ENCODE measurements at places on chromosomes 6 and 20.

- DNase-seq, result no peak
Observed at GRCh38 chr6:108242721-108243120, 18.1 kb downstream of the SNX3 start.

GRCh38 chr6:51137777-51138176, 319.1 kb downstream of the TFAP2B start:
- DNase-seq, result no peak

DNA sequence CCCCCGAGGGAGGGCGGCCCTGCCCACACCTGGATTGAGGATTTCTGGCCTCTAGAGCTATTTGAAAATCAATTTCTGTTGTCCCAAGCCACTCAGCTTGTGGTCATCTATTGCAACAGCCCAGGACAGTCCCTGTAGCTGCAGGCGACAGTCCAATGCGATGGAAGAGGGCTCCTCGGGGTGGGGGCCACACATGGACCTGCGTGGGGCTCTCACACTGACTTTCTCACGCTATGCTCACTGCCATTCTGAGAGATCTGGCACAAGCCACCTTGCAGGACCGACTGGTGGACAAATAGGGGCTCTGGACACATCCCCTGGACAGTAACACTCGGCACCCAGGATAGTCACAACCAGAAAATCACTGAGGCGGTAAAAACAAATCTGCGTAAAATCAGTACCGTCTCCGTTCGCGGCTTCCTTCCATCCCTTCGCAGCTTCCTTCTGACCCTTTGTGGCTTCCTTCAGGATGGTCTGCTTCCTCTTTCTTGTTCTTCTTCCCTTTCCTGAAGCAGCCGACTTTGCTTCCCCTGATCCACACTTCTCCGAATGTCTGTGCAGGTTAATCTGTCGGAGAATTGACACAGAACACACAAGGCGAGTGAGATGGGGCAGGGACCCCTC, 21.8 kb downstream of the CTCFL start:
- DNase-seq, result no peak

DNA sequence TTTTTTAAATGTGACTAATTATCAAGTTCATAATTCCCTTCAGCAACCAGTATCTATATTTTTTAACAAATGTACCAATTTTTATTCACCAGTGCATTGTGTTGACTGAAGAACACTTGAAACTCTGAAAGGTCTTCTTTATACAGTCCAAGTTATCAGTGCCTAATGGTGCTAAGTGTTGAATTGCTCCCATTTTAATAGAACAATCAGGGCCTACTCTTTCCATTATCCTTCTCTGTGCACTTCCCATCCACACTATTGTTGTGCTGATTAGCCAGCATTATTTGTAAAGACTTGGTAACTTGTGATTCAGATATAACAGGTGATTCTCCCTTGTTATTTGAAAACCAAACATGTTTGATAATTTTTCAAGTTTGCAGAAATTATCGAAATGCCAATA, 1209.7 kb upstream of the MAP3K7 start:
- no peak for DNase-seq

GRCh38 chr6:169292338-169293124, 38.9 kb upstream of the THBS2 start:
- DNase-seq, result no peak

GRCh38 chr6:130671577-130671976, 155.6 kb upstream of the SMLR1 start:
- no peak for DNase-seq

GRCh38 chr20:308427-309038, 11.2 kb downstream of the ZCCHC3 start:
- no peak for DNase-seq

- no peak for DNase-seq
Observed at GRCh38 chr6:4185419-4185818, 50.0 kb upstream of the ECI2 start.

DNA sequence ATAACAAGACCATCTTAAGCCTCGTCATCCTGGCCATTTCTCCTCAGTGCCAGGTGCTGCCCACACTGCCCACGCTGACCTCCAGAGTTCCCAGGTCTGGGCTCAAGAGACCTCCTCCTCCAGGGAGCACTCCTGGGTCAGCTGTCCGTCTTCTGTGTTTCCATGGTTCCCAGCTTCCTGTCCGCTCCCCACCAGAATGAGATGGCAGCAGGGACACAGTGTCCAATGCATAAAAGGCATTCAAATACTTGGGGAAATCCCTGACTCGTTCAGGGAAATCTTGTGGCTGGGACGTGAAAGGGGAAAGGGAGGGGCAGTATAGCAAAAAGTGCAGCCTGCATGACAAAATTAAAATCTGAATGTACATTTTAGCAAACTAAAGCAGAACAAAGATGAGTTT, 54.3 kb downstream of the SLC23A2 start:
- DNase-seq, result no peak

DNA sequence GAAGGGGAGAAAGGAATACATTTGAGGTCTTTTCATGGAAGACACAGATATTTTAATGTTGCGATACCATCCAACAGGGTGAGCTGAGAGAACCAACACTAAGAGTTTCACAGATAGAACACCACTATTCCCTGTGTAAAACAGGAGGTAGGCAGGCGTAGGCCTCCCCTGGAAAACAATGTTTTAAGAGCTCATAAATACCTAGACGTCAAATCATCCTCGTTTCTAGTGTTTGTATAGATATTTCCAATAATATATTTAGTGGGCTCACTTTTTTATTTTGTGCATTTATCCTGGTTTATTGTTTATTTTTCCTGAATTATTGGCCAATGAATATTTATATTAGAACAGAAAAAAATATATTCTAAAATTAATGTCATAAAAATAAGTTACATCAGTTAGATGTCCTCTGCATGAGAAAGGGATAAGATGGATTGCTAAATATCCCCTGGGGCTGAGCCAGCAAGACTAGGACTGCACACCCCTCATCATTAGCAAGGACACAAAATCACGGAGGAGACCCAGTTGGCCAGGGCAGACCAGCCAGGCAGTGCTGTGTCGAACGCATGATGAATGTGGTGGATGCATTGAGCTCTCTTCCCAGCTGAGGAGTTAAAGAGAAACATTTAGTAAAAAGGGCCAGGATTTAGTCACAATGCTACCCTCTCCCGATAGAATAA, 380.5 kb downstream of the C6orf118 start:
- no peak for DNase-seq

DNA sequence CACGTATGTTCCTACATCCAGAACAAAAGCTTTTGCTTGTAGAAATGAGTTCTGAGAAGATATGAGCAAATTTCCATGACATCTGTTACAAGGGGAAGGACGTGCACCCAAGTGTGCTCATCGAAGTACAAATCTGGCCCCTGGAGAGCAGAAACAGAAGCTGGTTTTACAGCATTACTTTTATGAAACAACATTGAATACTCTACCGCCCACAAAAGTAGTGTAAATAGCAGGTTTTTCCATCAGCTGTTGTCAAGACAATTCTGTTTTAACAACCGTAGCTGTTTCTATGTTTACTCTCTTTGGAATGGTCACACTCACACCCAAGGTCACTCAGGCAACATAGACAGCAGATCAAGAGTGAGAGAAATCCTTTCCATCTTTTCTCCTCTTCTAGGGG, 114.2 kb upstream of the SSTR4 start:
- DNase-seq, result no peak

GRCh38 chr6:43785220-43785752, 15.3 kb downstream of the VEGFA start:
- no peak for DNase-seq

DNA sequence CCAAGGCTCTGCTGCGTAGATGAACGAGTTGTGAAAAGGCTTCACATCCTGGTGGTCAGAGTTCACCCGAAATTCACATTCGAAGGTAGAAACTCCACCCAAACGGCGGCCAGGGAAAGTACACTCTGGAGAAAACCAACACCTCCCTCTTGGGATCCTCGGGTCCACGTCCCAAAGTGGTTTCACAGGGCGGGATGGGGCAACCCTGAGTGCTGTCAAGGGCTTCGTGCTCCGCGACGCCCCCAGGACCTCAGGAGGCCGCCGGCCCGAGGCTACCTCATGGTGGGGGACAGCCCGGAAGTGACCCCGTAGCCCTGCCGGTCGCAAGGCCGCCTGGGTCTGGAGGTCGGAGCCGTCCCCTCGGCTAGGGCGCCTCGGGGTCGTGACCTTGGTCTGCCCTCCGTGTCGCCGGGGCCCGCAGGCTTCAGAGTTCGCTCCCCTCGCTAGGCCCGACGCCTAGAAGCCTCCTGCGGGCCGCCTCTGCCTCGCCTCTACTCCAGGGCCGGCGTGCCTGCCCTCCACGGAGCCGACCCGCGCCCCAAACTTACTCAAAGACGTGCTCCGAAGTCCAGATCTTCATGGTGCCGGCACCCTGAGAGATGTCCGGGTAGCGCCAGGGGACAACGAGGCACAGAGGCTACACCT, at the start of gene PRELID3B:
TSS of gene PRELID3B (minus strand) at position 636 of the 645 bp plus-strand sequence. CDS start at position 580, 56 bp downstream.
- DNase-seq, result peak; percentile 36

DNA sequence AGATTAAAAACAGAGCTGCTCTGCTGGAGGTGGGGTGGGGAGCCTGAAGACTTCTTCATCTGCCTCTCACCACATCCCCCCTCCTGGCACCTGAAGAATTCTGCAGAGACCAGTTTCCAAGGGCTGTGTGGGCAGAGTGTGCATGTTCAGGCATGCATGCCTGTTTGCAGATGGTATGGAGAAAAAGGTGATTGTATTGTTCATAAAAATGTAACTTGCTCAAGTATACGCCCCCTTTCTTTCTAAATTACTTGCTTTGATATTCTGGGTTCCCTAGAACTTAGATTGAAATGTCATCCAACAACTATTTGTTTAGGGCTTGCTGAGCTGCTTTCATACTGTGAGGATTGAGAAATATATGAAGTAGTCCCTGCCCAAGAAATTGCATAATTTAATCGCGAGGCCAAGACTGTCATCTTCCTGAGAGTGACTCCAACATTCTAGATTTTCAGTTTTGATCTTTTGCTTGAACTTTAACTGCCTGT, 83.6 kb downstream of the LCA5 start:
- no peak for DNase-seq

DNA sequence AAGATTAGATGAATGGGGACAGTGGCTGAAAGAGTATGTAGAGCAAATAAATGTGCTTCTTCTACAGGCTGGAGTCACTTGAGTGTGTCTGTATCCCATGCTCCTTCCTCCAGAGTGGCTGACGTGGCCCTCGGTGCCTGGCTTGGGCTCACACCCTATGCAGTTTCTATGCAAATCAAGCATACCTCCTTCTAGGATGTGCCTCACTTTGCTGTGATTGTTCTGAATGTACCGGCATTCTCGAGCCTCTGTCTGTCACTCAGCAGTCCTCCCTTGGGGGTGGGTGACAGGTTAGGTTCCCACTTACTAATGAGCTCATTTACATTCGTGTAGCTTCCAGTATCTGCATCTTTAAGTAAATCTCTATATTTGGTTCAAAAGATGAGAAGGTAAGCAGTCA, 55.1 kb upstream of the HDDC2 start:
- DNase-seq, result no peak

DNA sequence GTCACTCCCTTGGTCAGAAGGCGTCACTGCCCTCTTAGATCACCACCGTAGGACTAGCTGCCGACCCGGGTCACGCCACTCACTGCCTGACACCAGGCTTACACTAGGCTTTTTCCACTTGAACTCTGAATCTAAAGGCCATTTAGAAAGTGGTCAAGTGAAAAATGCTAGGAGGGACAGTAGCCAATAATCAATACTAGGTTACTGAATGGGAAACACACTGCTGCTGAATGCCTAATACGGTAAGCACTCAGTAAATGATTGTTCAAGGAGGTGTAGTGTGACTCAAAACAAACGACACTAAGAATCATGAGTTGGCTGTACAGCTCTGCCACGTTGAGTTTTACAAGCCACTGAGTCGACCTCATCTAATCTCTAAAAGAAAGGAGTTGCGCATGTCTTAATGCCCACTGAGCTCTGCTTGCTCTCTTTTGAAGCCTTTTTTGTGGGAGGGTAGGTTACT, 760 bp upstream of the IBTK start:
- no peak for DNase-seq

- DNase-seq, result no peak
Observed at GRCh38 chr6:51626391-51626790, 461.0 kb downstream of the PKHD1 start.

- DNase-seq, result no peak
Observed at GRCh38 chr6:4364711-4365110, 229.3 kb upstream of the ECI2 start.

DNA sequence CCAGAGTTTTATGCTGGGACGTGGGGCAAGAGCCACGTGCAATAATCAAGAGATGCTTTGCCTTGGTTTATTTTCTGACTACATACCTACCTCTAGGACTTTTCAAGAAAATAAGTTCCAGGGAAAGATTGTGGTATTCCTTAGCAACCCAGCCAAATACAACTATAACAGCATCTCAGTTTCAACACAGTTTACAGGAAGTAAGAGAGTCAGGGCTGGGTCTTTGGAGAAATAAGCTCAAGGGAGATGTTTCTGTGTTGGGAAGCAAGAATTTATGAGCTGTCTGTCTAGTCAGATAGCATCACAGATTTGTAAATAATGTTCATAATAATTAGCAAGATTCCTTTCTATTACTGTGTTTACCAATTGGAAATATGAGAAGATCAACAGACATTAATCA, 35.1 kb downstream of the MAP3K5 start:
- no peak for DNase-seq

GRCh38 chr6:15484140-15484539, 178.7 kb downstream of the DTNBP1 start:
- DNase-seq, result no peak

DNA sequence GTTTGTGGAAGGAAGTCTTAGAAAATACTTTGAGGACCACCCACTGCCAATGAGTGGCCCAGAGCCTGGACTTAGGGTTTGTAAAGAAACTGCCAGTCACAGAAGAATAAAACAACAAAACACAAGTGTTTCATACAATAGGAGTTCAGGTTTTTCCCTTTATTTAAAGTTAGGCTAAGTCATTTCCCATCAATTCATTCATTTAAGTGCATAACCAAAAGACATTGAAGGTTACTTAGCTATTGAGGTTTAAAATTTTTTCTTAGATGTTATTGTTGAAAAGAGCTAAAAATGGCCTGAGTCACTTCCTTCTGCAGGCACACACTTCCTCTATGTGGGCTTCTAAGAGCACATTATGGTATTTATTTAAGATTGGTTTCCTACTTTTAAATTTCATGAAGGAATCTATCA, 54.2 kb downstream of the ARMC2 start:
- no peak for DNase-seq

DNA sequence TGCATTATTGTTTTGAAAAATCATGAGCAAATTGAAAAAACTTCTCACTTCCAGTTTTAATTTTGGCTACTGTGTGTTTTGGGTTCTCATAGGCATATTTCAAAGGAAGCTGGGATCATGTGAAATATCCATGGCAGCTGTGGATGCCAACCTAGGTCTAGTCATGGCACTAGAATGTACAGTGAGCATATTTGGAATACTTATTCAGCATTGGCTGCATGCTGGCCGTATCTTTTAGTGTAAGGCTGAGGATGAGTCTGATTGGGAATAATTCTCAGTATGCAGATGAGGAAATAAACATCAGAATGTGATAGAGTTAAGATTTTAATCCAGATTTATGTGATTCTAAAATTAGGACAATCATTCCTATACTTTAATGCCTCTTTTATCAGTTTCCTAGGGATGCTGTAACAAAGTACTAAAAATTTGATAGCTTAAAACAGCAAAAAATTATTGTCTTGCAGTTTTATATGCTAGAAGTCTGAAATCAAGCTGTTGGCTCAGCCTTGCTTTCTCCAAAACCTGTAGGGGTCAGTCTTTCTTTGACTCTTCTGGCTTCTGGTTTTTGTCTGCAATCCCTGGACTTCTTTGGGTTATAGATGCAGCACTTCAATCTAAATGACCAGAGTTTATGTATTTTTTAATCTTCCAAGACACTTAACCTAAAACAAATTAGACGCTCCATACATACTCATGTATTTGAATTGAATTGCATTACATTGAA, 37.7 kb upstream of the DEFB112 start:
- no peak for DNase-seq

GRCh38 chr20:8221887-8222419, 89.9 kb downstream of the PLCB1 start:
- DNase-seq, result no peak

- no peak for DNase-seq
Observed at GRCh38 chr6:24183584-24183983, 57.6 kb downstream of the NRSN1 start.

Measured in NCI-H524 (cell line).